Spleen (tissue), 13 donors: ENCODE measurements at places on chromosomes 4 and X.

GRCh38 chr4:38080061-38080974 is 120.1 kb downstream of the PTTG2 start:
- DNase-seq, result no peak

- DNase-seq, result no peak
Measured at GRCh38 chr4:119209586-119209985, 2.9 kb upstream of the USP53 start.

GRCh38 chrX:149515954-149516602 is 11.0 kb upstream of the IDS start:
- no peak for DNase-seq

GRCh38 chr4:51836549-51836948 is 6.4 kb upstream of the DCUN1D4 start:
- no peak for DNase-seq

DNA sequence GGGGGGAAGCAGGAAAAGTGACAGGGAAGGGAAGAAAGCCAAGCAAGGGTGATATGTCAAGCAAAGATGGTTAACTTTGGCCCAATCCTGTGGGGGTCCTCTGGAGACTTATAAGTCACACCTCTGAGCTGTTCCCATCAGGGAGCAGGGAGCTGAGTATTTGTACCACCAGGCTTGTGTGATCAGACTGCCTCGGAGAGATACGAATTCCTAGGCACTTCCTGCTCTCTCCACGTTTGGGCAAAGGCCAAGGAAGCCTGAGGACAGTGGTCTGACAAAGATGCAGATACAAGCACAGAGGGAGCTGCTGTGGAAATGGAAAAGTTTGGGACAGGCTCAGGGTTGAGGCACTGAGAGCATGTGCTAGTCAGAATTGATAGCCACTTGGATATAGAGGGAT is 10.4 kb upstream of the PPP3CA start:
- DNase-seq, result no peak

GRCh38 chr4:3851211-3851610 is 85.0 kb downstream of the ADRA2C start:
- no peak for DNase-seq

- no peak for DNase-seq
Measured at GRCh38 chr4:127204322-127204721, 428.4 kb upstream of the INTU start.

- no peak for DNase-seq
Measured at GRCh38 chrX:40349251-40349650, 231.5 kb upstream of the ATP6AP2 start.

GRCh38 chr4:8383451-8384160 is 56.9 kb downstream of the ACOX3 start:
- peak; percentile 59 for DNase-seq

DNA sequence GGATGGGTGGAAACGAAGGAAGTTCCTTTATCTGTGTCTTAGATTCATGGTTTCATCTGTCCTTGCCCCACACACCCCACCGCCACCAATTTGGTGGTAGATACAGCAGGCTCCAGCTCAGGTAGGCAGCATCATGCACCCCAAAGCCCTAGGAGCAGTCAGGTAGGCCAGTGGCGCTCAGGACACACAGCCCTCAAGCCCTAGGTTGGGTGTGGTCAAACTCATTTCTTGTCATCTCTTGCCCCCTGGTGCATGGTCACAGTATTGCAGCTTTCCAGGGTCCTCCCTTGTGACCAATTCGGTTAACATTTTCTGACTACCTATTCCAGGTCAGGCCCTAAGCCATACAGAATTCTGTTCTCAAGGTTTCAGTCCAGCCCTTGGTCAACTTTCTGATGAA is 14.5 kb upstream of the PRRG3 start:
- DNase-seq, result no peak

DNA sequence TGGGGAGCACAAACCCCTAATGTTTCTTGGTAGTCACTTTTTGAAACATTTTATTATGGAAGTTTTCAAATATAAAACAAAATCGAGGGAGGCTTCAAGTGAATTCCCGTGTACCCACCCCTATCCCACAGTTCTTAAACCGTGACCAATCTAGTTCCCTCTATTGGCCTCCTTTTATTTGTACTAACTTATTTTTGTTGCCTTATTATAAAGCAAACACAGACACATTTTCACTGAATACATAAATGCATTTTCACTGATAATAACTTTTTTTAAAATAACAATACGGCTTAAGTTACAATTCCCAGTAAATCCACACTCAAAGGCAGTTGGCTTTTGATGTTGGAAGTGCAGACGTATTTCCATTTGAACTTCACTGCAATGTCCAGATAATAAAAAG is 9.3 kb downstream of the HMX1 start:
- DNase-seq, result no peak

DNA sequence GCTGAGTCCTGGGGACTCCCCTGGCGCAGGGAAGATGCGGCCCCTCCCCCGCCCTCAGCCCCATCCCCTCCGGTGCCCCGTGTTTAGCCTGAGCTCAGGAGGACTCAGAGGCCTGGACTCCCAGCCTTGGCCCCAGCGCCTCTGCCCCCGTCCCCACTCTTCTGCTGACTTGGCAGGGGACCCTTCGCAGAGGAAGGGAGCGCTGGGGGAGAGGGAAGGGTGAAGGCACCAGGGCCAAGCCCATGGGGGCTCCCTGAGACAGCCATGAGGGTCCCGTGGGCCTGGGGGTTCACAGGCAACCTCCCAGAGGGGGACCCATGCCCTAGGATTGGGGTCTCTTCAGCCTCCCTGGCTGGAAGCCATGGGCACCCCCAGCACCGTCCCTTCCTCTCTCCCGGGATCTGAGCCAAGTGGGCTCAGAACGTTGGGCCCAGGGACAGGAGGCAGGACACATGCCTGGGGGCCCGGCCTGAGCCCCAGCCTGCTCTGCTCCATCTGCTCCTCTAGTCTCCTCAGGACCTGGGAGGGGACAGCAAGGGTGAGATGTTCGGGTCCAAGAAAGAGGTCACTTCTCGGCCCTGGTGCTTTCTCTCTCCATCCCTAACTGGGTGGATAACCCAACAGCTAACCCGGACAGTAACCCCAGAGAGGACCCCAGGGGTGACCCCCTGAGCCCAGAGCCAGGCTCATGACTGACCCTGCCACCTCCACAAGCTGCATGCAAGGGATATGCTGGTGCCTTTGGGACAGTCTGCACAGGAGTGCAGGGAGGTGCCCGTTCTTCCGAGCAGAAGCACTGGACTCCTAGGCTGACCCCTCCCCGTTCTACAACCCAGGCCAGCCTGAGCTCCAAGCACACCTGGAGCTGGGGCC is 1.5 kb upstream of the CPLX1 start:
- DNase-seq, result peak; percentile 23

DNA sequence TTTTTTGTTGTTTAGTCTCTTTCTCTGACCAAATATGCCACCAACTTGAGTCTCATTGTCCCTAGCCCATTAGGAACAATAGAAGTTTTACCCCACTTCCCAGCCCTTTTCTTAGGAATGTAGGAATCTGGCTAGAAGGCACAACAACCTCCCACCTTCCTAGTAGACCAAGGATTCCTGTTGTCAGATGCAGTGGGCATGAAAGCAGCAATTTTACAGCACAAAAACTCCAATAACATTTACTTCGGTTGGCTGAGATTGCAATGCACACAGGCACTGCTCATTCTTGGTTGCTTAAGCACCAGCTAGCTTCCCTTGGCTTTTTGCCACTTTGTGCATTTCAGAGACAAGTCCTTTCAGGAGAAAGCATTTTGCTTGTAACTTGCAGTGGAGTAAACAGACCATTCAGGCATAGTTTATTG is 312.8 kb downstream of the TENM3 start:
- DNase-seq, result no peak

DNA sequence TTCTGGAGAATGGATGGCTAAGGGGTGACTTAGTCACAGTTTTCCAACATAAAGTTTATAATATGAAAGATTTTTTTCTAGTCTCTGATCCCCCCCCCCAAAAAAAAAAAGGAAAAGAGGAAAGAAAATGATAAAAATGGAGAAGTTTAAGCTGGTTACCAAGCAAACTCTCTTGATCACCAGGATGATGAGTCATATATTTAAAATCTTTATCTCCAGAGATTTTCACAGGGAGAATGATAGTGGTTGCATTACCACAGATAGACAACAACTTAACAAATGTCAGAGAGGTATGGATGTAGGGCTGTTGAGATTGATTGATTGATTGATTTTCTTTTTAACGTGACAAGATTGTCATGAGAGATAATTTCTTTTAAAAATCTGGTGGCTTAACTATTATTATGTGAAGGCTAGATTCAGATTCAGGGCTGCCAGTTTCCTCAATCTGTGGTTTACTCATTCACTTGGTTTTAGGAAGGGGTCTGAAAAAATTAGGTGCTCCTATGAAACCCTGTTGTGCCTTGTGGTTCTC is 13.3 kb upstream of the TEX13C start:
- DNase-seq, result no peak

GRCh38 chr4:30769093-30769492 is 48.9 kb downstream of the PCDH7 start:
- peak; percentile 71 for DNase-seq

DNA sequence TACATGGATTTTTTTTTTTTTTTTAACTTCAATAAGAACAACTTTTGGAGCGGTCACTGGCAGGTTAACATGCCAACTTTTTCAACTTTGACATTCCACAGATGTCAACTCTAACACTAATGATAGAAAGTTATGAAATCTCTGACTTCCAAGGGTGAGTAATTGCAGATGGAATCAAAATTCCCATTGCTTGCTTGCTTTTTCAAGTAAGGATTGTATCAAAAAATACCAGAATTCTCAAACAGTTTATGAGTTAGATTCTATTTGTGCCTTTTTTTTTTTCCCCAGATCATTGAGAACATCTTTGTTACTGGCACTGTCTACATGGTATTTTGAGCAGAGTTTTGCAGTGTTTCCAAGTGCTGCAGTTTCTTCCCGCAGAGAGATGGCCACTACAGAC is 50.3 kb upstream of the OTUD4 start:
- no peak for DNase-seq

- DNase-seq, result peak; percentile 91
Measured at GRCh38 chrX:40105835-40106675, 8.3 kb upstream of the BCOR start.

DNA sequence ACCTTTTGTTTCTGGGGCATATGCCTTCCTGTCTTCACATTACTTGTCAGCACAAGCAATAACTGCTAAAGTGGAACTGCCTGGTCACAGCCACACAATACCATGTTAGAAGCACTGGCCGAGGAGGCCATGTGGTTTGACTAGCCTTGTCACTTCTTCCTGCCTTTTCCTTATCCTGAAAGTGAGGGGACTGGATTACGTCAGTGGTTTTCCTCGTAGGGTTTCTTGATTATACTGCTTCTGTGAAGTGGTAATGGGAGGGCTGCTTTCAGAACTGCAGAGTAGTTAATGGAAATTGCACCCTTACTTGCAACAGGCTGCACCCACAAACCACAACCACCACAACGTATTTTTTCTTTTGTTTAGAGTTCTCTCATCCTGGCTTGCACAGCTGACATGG is 26.6 kb downstream of the ZRSR2 start:
- no peak for DNase-seq

GRCh38 chrX:9873952-9874351 is 87.7 kb downstream of the SHROOM2 start:
- DNase-seq, result no peak

DNA sequence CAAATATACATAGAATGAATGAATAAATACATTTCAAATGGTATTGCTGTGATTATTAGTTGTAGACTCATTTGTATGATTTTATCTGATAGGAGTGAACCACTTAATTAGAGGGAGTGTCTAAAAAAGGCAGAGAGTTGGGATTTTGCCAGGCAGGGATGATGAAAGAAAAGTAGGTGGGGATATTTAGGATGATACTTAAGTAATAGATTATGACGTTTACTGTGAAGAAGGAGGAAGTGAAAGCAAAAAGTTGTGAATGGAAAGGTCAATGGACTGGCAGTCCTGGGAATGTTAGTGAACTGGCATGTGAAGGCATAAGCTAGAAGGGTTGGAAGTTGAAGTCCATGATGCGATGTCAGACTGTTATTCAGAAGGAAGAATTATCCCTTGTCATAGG is 917.1 kb downstream of the RAPGEF2 start:
- DNase-seq, result no peak

DNA sequence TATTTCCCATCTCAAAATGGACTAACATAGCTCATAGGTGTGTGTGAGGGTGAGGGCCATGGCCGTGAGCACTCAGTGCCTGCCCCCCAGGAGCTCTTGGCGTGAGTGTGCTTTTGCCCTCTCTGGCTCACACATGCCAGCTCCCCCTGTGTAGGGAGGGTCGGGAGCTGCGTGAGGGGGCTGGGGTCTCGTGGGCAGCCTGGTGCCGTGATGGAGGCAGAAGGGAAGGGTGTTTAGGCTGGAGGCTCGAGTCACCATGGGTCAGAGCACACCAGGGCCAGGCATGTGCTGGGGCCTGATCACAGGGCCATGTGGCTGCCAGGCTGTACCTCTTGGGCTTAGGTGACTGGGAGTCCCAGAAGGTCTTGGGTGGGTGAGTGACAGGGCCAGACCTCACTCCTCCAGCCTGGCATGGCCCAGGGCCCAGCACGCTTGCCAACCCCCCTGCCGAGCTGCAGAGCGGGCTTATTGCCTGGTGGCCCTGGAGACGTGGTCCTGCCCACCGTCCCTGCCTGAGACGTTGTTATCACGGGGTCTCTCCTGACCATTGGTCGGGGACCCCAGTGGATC is 44.0 kb downstream of the ADRA2C start:
- DNase-seq, result no peak

DNA sequence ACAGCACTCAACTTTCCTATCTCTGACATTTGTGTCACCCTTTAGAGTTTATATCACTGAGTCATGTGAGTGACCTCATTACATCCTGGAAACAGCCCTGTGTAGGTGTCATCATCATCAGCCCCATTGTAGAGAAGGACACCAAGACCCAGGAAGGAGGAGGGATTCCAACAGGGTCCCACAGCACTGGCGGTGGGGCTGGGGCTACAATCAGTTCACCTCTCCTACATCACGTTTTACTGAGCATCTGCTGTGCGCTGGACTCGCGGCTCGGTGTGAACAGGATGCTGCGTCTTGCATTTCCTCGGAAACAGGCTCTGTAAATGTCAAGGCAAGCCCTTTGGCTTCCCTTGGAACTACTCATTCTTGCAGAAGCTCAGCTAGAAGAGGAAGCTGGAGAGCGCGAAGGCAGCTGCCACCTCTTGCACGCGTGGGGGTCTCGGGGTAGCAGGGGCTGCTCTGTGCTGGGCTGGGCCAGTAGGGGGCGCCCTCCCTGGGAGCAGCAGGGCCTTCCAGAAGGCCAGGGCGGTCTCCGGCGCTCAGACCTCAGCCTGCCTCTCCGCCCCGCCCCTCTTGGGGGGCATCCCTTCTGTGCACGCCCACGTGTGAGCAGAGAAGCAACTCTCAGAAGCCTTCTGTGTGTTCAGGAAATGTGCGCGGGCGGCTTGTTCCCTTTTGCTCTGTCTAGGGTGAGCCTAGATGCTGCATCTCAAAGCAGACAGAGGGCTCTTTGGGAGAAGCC is 29.0 kb downstream of the REELD1 start:
- DNase-seq, result peak; percentile 84

- DNase-seq, result peak; percentile 14
Measured at GRCh38 chrX:152886716-152887115, 11.2 kb upstream of the ZNF185 start.

DNA sequence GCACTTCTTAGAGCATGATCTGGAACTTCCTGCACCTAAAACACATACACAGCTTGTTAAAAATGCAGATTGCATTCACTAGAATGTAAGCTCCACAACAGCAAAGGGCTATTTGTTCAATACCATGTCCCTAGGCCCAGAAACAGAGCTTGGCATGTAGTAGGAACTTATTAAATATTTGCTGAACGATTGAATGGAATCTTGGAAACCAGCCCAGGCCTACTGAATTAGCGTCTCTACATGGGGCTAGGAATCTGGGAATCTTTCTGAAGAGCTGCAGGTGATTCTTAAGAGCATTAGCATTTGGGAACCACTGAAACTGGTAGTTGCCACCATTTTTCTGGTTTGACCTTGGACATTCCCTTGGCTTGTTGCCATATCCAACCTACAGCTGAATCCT is 234.1 kb downstream of the STIM2 start:
- DNase-seq, result no peak

GRCh38 chrX:122154019-122154418 is 1030.1 kb upstream of the GRIA3 start:
- DNase-seq, result no peak
